Right renal pelvis (tissue), 4 donors: ENCODE measurements at places on chromosomes 16 and 17.

- DNase-seq = no peak
These were observed 7.8 kb downstream of the PLXDC1 start for GRCh38 chr17:39143552-39144093.

DNA sequence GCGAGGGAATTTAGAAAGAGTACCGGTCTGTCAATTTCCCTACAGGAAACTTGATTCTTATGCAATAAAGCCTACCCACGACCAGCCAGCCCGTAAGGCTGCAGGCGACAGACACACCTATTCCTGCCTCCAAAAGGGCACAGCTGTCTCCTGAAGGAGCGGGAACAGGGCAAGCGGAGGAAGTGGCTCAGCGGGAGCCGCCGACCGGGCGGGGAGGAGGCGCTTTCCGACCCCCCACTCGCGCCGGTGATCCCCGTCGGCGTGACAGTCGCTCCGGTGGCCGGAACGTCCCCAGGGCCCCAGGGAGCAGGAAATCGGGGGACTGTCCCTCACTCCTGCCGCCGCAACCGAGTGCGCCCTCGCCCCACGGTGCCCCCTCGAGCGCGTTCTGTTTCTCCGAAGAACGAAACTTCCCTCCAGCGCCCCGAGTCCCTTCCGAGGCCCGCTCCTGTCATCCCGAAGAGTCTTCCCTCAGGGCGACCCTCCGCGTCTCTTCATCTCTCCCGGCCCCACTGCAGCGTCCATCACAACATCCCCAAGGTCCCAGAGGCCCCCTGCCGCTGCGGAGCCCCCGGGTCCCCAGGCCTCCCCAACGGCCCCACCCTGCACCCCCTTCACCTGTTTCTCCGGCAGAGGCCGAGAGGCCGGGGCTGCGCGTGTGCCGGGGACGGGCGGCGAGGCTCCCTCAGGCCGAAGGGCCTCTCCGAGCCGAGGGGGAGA lies 421 bp downstream of the STAT3 start:
- no peak for DNase-seq

DNA sequence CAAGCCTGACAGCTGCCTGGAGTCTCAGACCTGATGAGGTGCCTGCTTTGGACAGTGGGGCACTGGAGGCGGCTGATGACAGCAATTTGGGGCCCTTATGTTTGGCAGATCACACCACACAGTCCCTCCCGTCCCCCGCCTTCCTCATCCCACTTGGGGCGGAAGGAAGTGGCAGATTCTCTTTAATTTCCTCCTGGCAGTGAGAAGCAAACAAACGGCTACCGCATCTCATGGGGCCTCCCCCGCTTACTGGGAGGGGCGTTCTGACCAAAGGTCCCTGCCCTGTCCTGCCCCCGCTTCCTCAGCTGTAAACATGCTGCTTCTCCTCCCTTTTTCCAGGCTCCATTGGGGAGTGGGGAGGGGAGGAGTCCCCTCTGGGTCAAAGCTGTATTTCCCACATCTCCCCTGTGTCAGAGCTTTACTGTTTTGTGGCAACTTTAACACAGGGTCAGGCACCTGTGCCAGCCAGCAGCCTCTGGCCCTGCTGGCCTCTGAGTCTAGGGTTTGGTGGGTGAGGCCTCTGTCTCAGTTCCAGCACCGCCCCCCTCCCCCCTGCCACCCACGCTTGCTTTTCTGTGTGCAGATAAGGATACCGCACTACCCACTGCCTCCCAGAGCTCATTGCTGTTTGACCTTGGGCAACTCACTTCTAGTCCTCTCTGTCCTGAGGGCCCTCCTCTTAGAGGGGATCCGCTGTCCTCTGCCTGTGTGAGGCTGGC lies 5.4 kb upstream of the NFATC3 start:
- DNase-seq = peak; percentile 70

- no peak for DNase-seq
These were observed 61.0 kb upstream of the RBBP6 start for GRCh38 chr16:24478401-24478800.

GRCh38 chr17:4645642-4646041 lies 4.2 kb upstream of the ALOX15 start:
- no peak for DNase-seq

GRCh38 chr16:1960665-1961630 lies 1.6 kb downstream of the NDUFB10 start:
- no peak for DNase-seq

DNA sequence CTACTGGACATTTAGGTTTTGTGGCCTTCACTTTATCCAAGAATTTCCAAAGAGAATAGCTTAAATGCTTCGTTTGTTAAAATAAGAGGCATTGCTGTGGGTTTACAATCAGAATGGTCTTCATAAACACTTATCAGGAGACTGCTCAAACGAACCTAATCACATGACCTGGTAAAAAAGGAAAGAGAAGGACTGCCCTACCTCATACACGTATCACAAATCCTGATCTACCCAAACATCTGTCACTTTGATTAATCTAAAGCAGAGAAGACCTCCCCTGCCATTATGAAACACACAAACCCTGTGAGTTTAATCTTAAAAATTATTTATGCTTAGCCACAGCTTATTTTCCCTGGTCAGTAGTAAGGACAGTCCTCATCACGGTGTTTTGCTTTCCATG lies 76.6 kb downstream of the PARN start:
- DNase-seq = no peak

GRCh38 chr17:12040478-12040877 lies 19.8 kb downstream of the MAP2K4 start:
- DNase-seq = no peak

DNA sequence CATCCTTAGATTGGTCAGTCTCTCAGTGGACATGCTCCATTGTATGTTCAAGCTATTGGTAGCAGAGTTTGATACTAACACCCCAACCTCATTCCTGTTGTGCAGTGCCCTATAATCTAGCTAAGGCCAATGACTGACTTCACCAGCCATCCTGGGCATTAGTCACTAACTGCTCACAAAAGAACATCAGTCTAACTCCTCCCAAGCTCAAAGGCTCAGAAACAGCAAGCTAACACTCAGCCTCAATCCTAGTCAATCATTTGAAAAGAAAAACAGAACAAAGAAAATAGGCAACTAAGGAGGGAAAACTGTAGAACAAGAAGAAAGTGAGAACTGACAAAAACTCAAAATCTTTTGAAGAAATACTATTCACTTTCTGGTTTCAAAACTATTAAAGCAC lies 199.1 kb upstream of the C17orf78 start:
- DNase-seq = no peak
